ENCODE measurements at places on chromosomes 3 and 15.

GRCh38 chr3:135792174-135792573 is 173.4 kb upstream of the PPP2R3A start:
- DNase-seq, result no peak

DNA sequence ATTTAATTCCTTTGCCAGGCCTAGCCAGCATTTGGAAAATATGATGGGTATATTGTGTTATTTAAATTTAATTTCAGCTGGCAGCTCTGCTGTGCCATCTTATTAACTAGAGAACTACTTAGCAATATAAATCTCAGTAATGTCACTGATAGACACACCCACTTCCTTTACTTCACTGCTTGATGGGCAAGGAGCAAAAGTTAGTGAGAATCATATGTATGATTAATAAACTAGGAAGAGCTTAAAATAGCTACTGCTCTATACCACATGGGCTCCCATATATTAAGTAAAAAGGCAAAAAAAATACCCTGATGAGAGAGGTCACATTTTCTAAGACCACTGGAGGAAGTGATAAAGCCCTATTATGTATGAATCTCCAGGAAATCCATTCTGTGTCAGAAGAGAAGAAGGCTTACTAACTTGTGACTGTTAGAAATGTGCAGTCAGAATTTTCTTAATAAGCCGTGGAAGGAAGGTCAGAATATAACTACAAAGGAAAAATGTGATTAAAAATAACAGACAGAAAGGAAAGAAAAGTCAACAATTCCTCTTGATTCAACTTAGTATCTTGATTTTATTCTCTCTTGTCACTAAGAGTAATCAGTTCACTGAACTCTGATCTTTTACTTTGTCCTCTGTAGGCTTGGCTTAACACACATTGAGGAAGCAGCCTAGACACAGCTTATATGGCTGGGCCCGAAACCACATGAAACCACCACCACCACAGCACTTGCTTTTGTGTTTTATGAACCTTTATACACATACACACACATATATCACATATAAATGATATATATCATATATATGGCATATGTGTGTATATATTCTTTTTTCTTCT is 1233.9 kb upstream of the ALCAM start:
- DNase-seq, result no peak

DNA sequence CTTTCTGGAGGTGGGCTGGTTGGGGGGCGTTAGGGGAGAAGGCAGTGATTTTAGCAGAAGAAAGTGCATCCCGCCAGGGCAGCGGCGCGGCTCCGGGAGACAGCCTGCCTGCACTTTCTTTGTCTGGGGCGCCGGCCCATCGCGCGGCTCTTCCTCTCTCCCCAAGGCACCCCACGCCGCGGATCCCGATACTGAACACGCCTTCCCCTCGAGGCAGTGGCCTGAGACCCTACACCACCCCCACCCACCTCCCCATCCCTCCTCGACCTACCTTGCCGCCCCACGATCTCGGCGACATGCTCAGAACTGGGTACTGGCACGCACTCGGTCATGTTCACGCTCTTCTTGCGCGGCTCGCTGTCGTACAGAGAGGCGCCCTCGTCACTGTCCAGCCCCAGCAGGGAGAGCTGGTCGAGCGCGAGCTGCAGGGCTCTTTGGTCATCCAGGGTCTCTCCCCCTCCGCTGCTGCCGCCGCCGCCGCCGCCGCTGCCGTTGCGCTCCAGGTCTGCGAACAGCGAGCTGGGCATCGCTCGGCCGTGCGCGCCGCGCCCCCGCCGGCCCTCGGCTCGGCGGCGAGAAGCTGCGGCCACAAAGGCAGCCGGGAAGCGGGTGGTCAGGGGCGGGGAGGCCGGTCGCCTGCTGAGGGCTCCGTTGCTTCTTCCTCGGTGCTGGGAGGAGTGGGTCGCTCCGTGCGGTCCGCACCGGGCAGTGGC is 483 bp downstream of the MEX3B start:
- peak; percentile 51 for DNase-seq

GRCh38 chr3:120418866-120419490 is 31.8 kb downstream of the FSTL1 start:
- peak; percentile 26 for DNase-seq

DNA sequence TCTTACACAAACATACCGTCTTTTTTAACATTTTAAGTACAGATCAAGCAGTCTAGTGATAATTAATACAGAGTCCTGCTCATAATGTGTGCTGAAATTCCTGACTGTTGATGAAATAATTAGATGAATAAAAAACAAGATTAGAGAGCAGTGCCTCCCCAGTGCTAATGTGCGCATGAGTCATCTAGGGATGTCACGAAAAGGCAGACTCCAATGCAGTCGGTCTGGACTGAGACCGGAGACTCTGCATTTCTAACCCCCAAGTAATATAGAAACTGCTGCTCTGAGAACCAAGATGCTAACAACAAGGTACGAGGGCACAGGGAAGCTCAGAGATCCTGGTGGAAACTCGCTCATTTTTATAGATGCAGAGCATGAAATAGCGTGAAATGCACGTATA is 61.4 kb downstream of the COL8A1 start:
- DNase-seq, result no peak

Measured in Peyer's patch (tissue), 4 donors.